ENCODE measurements at places on chromosomes 4 and X. TPM values are rescaled to one million over a fixed set of nuclear protein-coding genes. Genes with fewer than 3 reads are reported as not detected.

Gene CXorf51A
- total RNA-seq = not detected

Gene HSFX3
- total RNA-seq = not detected

GRCh38 chr4:120994521-120994920, 72.0 kb upstream of the PRDM5 start:
- DNase-seq = no peak

Gene SPANXC
- not detected for total RNA-seq

Gene SH3RF1
- total RNA-seq = 4.2 TPM

GRCh38 chr4:40305328-40306170, 29.6 kb upstream of the CHRNA9 start:
- DNase-seq = no peak

- DNase-seq = no peak
Observed at GRCh38 chr4:86741846-86742245, 107.3 kb downstream of the SLC10A6 start.

DNA sequence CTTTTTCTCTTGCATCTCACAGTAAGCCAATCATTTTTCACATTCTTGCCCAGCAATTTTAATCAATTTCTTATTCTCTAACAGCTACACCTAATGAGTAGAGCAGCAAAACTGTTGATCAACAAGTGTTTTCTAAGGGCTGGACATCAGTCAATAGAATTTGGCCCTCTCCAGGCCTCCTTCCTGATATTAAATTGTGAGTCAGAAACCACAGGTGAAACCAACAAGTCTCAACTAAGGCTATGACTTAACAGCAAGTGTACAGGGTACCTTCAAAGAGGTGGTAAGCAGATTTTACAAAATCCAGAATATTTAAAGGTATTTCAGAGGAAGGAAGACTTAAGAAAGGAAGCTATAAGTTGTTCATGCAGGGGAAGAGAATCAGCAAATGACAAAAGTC, 156.5 kb upstream of the ARHGAP24 start:
- DNase-seq = no peak

- peak; percentile 49 for DNase-seq
Observed at GRCh38 chr4:122576261-122577188, 44.3 kb downstream of the IL21 start.

Gene TEX13C
- 0.18 TPM for total RNA-seq

Gene MYOZ2
- not detected for total RNA-seq

Gene RAI2
- 0.38 TPM for total RNA-seq

Gene SMIM10L2A
- 7.0 TPM for total RNA-seq

Gene PROM1
- total RNA-seq = 53.4 TPM

- DNase-seq = no peak
Observed at GRCh38 chrX:107707866-107708265, 67.7 kb downstream of the TSC22D3 start.

Gene TMSB15C
- 3.5 TPM for total RNA-seq

- DNase-seq = peak; percentile 19
Observed at GRCh38 chrX:23202326-23202725, 132.3 kb upstream of the PTCHD1 start.

- no peak for DNase-seq
Observed at GRCh38 chr4:177281351-177281909, 28.2 kb upstream of the NEIL3 start.

Gene RNF212
- 59.8 TPM for total RNA-seq
